Stimulated activated naive CD8-positive, alpha-beta T cell treated with anti-CD3 and anti-CD28 coated beads, Interleukin-15, Interleukin-2, amounts not matched to agents 100 U/mL and 50 U/mL, for 24 hours (primary cell): ENCODE measurements at places on chromosomes 13 and 19.

DNA sequence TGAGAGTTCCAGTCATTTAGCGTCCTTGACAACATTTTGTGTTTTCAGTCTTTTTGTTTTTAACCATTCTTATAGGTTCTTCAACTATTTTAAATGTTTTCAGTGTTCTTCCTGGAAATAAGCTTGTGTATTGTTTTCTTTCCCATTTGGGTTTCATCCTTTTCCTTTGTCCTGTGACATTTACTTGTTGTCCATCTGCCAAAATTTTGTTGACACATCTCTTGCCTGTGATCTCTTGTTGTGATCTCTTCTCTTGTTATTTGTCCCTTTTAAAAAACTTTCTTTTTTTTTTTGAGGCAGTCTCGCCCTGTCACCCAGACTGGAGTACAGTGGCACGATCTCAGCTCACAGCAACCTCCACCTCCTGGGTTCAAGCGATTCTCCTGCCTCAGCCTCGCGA, 96.5 kb downstream of the PDS5B start:
- DNase-seq: no peak

- DNase-seq: no peak
Measured at GRCh38 chr19:14768001-14768400, 10.4 kb downstream of the ADGRE2 start.

DNA sequence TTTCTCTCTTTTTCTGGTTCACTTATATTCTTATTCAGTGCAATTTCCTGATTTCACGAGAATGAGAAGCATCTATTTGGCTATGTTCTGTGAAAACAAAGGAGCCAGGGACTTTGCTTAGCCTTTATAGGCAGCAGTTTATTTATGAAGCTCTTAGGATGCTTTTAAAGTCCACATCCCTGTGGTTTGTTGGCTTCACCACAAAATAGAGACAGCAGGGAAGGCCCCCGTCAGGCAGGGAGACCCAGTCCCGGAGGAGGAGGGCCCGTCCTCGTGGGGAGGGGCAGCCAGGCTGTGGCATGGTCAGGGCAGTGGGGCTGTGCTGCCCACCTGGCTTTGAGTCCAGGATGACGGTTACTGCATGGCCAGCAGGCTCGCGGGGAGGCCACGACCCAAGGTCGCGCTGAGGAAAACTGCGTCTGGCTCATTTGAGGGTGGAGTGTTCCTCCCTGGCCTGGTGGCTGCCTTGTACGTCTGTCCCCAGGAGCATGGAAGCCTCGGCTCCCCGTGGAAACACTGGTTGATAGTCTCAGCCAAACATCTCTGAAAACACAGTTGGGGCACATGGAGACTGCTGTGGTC, 92.7 kb downstream of the ATP11A start:
- no peak for DNase-seq

GRCh38 chr13:99970651-99971575, 654 bp downstream of the ZIC5 start:
- DNase-seq: no peak

- no peak for DNase-seq
Measured at GRCh38 chr13:49956131-49956530, 20.0 kb upstream of the SPRYD7 start.

DNA sequence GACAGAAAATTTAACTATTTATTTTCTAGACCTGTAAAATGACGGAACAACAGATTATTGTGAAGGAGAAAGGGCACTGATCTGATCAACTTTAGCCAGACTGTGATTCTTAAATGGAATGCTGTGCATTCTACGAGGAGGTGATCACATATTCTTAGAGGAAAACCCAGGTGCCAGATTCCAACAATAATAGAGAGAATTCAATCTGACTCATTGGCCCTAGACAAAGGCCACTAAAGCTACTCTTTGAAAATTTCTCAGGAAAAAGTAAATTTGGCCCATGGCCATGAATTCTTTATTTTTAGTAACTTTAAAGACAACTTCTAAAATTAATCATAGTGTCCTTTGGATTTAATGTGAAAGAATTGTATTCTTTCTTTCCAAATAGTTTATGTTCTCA, 58.6 kb upstream of the POSTN start:
- no peak for DNase-seq

DNA sequence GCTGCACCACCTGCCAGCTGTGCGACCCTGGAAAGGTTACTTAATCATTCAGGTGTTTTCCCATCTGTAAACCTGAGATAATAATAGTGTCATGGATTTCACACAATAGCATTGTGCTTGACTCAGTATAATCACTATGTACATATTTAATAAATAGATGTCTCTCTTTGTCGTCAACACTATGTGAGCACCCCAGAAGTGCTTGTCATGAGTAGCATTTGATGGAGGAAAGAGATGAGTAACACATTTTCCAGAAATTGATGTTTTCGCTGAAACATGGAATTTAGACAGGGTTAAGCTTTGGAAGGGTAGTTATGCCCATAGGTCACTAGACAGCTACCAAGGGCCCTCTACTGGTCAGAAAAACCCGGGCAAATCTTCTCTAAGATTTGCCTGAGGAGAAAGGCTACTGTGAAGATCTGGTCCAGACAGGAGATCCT, 9.5 kb upstream of the MBNL2 start:
- DNase-seq: no peak

DNA sequence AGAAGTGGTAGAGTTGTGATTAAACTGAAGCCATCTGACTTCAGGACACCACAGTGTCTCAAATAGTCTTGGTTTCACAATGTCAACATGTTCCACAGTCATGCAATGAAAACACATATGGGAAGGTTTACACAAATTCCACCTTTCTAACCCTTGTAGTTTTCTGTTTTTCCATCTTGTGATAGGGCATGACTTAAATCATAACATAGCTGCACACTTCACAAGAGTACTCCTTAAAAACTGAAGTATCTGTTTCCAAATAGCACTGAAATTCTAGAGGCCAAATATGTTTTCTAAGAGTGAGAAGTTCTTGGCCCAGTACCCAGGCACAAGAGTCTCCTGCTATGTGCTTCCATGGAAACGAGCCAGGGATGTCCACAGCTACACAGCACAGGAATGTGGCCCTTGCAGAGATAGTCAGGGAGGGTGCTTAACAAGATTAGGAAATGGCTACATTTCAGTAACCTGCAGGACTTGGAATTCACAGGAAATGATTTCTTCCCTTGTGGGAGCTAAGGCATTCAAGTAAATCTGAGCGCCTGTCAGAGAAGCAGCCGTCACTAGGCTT, 269.1 kb downstream of the NDFIP2 start:
- no peak for DNase-seq

GRCh38 chr19:799076-799881, 2.0 kb downstream of the PTBP1 start:
- DNase-seq: no peak

GRCh38 chr13:49567491-49567890, 17.9 kb downstream of the RCBTB1 start:
- no peak for DNase-seq

- no peak for DNase-seq
Measured at GRCh38 chr19:54616821-54617560, 13.3 kb upstream of the LILRB1 start.

- no peak for DNase-seq
Measured at GRCh38 chr19:14818588-14818987, 16.4 kb downstream of the OR7A5 start.

DNA sequence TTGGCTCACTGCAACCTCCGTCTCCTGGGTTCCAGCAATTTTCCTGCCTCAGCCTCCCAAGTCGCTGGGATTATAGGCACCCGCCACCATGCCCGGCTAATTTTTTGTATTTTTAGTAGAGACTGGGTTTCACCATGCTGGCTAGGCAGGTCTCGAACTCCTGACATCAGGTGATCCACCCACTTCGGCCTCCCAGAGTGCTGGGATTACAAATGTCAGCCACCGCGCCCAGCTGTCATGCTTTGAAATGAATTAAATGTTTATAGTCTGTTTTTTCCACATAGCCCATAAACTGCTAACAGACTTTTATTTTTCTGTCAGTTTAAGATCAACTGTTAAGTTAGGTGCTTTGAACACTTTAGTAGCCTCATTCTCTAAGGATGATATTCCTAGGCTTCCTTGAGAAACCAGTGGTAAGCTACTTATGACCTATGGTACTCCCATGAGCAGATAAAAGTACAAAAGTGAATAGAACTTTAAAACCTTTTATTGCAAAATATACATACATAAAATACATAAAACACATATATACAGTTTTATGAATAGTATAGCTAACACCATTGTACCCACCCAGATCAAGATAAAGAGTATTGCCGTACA, 13.6 kb downstream of the TPP2 start:
- no peak for DNase-seq

DNA sequence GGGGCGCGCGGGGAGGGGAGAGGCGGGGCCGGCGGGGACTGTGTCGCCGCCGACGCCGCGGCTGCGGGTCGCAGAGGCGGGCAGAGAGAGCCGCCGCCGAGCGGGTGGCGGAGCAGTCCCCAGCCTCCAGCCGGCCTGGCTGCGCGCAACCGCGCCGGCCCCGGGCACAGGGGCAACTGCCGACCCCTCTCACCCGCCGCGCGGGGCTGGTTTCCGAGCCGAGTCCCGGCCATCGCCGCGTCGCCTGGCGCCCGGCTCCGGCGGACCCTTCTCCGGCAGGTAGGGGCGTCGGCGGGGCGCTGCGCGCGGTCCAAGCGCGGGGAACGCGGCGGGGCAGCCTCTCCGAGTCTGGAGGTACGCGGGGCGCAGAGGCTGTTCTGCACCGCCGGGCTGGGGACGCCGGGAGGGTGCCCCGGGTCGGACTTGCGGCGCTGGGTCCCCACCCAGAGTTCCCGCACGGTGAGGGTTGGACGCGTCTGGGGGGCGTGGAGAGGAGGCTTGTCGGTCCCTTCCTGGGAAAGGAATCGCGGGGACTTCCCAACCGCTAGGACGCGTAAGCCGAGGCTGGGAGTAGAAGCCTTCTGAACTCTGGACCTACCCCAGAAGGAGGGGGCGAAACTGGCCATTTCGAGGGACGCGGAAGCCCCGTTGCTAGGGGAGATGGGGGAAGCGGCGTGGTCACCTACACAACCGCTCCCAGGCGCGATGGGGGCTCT, 133.6 kb upstream of the MYO16 start:
- peak; percentile 4 for DNase-seq

DNA sequence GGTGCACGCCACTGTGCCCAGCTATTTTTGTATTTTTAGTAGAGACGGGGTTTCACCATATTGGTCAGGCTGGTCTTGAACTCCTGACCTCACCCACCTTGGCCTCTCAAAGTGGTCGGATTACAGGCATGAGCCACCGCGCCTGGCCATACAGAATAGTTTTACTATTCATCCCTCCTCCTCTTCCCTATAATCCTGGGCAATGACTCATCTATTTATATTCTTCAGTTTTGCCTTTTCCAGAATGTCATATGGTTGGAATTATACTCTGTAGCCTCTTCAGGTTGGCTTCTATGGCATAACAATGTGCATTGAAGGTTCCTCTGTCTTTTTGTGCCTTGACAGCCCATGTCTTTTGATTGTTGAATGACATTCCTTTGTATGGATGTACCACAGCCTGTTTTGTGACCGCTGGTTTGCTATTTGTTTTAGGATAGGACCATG, 22.2 kb upstream of the LRP3 start:
- DNase-seq: no peak

GRCh38 chr13:28503182-28503967, 8.4 kb upstream of the FLT1 start:
- DNase-seq: no peak

- no peak for DNase-seq
Measured at GRCh38 chr13:48942131-48942530, 33.6 kb upstream of the FNDC3A start.

DNA sequence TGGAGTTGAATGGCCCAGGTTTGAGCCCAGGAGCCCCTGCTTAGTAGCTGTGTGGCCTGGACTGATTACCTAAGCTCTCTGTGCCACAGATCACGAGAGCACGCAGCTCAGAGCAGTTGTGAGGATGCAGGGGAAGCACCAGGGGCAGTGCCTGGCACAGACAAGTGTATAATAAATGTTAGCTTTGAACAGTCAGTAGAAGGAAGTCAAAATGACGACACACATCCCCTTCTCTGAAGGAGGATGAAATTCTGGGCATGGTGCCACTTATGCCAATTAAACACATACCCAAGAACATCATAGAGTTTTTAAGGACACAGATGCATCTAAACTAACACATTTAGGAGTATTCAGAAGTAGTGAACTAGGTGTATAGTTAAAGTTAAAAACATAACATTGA, 24.9 kb upstream of the SIGLEC11 start:
- no peak for DNase-seq

- DNase-seq: no peak
Measured at GRCh38 chr13:27086599-27087265, 84.9 kb downstream of the USP12 start.

DNA sequence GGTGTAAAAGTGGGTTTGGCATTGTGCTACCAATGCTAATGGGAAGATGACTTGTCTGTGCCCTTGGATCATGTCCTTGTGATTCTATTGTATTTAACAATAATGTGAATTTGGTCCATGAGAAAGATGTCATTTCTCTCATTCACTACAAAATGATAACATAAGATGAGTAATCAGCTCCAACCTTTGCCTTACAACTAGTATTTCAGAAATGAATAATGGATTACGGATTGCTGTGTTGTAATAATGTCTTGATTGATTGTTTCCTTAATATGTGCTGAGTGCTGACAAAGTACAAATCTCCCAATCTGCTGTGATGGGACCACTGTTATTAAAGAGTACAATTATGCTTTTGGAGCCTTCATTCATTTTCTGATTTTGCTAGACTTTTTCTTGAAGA, 375.0 kb downstream of the PCDH9 start:
- DNase-seq: no peak

GRCh38 chr13:49977992-49978391, 18.9 kb upstream of the TRIM13 start:
- DNase-seq: no peak

GRCh38 chr13:74158028-74158427, 23.8 kb upstream of the KLF12 start:
- no peak for DNase-seq

GRCh38 chr19:17951990-17952976, 14.6 kb upstream of the KCNN1 start:
- no peak for DNase-seq

GRCh38 chr19:57708641-57709361, at the start of gene ZNF154:
Gene ZNF154, minus strand, starts transcription at chr19:57709204. Its CDS starts 233 bp downstream, at chr19:57708971.
- peak; percentile 33 for DNase-seq

GRCh38 chr13:43446126-43446525, 340.6 kb downstream of the ENOX1 start:
- no peak for DNase-seq

- no peak for DNase-seq
Measured at GRCh38 chr13:37409756-37410155, 188.8 kb downstream of the POSTN start.

GRCh38 chr13:43300865-43301264, 277.5 kb downstream of the DNAJC15 start:
- DNase-seq: no peak

GRCh38 chr19:33393286-33394005, 19.9 kb downstream of the CEBPG start:
- DNase-seq: no peak

- no peak for DNase-seq
Measured at GRCh38 chr19:35973487-35973886, 21.5 kb upstream of the SDHAF1 start.

GRCh38 chr19:38513762-38514167, 80.3 kb downstream of the RYR1 start:
- no peak for DNase-seq

DNA sequence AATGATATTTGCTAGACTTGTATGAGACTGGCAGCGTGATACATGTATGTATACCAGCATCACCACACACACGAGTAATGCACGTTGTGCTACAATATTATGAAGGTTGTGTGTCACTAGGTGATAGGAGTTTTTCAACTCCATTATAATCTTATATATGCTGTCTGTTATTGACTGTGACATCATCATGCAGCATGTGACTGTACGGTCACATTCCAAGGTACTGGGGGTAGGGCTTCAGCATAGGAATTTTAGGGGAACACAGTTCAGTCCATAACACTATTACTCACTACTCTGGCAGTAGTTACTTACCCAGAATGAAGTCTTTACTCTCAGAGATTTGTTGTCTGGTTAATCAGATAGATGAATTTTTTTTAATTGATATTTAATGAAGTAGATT, 91.1 kb downstream of the CDK8 start:
- no peak for DNase-seq
